ENCODE measurements at places on chromosomes 2 and 18. TPM values are rescaled to one million over a fixed set of nuclear protein-coding genes. Genes with fewer than 3 reads are reported as not detected.

The IL36G gene
- total RNA-seq: not detected

The ONECUT2 gene
- 0.14 TPM for total RNA-seq

The C18orf54 gene
- 2.1 TPM for total RNA-seq

The MMADHC gene
- total RNA-seq: 99.0 TPM

Data from mucosa of descending colon (tissue), 3 donors.